ENCODE measurements at places on chromosomes 6 and 20.

- DNase-seq, result no peak
Measured at GRCh38 chr6:158895661-158896060, 76.5 kb upstream of the EZR start.

DNA sequence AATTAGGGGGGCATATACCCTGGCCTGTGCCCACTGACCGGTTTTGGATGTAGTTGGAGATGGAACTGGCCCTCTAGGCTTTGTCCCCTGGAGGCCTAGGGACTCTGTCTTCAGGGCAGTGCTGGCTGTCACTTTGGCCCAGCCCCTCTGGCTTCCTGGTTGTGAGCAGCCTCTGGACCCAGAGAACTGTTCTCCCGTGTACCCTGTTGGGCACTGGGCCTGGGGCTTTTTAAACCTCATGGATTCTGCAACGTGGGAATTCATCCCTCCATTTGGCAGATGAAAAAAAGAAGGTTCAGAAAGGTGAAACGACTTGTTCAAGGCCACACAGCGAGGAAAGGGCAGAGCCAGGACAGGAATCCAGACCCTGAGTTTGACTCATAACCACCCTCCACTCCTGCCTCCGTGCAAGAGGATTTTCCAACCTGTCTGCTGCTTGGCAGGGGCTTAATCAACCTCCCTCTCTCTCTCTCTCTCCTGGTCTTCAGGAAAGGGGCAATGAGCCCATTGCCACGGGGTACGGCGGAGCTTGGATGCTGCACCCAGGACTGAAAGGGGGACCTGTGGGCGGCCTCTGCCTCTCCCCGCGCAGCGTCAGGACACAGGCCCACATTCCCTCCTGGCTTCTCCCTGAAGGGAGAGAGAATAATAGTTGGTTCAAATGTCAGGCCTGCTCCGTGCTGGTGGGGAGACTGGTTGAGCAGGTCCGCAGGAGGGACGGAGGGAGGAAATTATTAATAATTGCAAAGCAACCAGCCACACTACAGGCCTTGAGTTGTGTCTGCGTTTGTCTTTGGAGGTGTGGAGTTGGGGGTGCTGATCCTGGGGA is 56.0 kb downstream of the CEBPB start:
- DNase-seq, result no peak

GRCh38 chr20:59751075-59751711 is 146.9 kb downstream of the PHACTR3 start:
- peak; percentile 70 for DNase-seq

- DNase-seq, result no peak
Measured at GRCh38 chr20:25984933-25985332, 288.3 kb upstream of the ZNF337 start.

DNA sequence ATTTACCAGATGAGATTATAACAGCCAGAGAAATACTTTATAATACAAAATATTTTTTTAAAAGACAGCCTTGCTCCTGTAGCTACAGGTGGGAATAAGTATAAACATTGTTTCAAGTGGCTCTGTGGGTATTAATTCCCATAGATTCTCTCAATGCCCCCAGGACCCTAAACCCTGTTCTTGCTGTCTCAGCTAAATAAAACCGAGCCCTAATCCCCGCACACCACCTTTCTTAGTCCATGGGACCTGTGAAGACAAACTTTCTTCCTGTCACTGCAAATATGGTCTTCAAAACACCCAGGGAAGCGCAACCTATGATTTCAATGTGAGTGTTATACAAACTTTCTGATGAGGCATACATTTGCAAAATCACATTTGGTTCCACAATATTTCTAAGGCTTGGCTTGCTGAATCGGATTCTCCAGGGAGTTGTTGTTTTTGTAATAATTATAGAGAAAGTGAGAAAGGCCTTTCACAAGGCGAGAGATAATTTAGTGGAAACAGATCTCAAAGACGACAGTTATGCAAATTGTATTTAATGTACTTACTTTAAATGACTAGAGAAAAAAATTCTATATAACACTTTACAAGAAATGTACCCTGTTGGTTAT is 11.1 kb downstream of the SMLR1 start:
- DNase-seq, result no peak

- DNase-seq, result no peak
Measured at GRCh38 chr6:150458579-150458978, 89.8 kb downstream of the IYD start.

DNA sequence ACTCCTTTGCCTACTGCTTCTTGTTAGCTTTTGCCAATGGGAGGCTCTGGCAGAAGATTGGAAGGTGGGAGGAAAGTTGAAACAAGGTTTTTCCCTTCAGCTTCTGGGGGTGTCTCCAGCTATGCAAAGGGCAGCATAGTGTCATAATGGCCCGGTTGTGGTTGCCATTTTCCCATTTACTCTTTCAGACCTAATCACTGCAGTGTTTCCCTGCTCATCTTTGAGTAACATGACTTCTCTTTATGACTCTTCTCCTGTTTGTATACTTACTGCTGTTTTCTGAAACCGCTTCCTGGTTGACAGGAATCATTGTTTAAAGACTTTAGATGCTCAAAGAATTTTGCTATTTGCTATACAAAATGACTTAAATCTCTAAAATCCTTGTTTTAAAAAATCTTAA is 19.9 kb downstream of the NRN1 start:
- DNase-seq, result no peak

DNA sequence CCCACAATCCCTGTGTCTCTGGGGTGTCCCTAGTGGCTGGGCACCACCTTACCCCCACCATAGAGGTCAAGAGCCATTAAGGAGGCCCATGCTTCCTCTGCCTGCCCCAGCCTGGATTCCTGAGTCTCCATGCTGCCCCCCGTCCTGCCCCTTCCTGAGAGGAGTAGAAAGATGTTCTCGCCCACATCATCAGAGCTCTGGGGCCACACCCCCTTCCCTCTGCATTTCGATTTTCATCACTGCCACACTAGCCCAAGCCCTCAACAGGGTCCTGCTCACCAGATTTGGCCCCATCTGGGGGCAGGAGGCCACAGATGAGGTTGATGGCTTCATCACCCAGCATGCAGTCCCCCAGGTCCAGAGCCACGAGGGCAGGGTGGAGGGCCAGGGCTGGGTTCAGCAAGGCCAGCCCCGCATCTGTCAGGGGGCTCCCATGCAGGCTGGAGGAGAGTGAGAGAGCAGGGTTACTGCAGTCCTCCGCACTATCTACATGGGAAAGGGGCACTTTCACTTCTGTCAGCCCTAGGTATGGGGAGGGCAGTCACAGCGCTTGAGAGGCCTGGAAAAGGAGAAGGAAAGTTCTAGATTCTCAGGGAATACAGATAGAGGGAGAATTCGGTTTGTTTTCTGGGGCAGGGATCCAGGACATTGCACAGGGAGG is 1.5 kb downstream of the LRRC73 start:
- DNase-seq, result no peak

DNA sequence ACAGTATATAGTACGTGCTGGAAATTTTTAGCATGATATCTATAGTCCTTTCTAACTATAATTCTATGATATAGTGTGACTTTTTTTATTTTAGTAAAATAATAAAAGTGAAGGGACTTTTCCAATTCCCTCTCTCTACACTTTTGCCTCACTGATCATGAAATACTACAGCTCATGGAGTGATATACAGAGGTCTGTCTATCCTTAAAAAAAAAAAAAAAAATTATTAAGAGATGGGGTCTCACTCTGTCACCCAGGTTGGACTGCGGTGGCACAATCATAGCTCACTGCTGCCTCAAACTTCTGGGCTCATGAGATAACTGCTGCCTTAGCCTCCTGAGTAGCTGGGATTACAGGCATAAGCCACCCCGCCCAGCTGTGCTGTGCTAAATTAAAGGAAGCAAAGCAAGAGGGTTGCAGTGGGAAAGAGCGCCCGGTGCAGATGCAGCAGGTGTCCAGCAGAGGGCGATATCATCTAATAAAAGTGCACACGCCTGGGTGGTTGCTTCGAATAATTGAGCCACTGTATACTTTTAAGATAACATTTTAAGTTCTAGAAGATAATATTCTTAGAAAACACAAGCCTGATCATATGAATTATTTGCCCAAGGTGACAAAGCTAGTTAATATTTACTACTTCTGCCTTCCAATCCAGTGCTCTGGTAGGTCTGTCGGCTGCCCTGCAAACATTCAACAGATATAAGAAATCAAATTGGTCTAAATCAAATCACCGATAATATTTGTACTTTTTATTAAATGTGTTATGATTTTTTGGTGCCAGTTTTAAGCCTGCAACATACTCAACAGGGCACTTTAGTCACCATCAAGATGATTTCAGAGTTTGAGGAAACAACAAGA is 94.9 kb upstream of the NT5E start:
- peak; percentile 50 for DNase-seq

DNA sequence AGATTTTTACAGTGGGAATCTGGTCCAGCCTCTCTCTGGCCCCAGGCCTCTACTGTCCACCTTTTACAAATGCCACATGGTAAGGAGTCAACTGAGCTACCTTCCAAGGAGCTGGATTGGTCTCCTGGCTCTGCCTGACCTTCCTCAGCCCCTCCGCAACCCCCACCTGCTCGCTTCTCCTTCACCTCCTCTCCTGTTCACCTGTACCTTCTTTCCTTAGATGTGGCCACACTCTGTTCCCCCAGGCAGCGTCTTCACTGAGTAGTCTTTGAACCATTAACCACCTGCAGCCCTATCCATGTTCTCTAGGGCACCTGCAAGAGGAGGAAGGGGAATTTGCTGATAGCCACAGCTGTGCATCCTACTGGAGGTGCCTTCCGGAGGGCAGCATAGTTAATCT is 55.3 kb upstream of the DDR1 start:
- DNase-seq, result no peak

GRCh38 chr6:75896526-75896925 is 147.5 kb downstream of the MYO6 start:
- DNase-seq, result no peak

GRCh38 chr6:148491638-148492251 is 149.1 kb downstream of the SASH1 start:
- no peak for DNase-seq

DNA sequence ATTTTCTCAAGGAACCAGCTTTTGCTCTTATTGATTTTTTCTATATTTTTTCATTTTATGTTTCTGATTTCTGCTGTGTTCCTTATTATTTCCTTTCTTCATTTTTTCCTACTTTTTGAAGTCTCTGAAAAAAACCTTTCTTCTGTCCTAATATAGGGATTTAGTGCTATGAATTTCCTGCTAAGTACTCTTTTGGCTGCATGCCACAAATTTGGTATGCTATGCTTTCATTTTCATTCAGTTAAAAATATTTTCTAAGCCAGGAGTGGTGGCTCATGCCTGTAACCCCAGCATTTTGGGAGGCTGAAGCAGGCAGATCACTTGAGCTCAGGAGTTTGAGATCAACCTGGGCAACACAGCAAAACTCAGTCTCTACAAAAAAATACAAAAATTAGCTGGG is 30.6 kb downstream of the SIRPD start:
- peak; percentile 44 for DNase-seq

DNA sequence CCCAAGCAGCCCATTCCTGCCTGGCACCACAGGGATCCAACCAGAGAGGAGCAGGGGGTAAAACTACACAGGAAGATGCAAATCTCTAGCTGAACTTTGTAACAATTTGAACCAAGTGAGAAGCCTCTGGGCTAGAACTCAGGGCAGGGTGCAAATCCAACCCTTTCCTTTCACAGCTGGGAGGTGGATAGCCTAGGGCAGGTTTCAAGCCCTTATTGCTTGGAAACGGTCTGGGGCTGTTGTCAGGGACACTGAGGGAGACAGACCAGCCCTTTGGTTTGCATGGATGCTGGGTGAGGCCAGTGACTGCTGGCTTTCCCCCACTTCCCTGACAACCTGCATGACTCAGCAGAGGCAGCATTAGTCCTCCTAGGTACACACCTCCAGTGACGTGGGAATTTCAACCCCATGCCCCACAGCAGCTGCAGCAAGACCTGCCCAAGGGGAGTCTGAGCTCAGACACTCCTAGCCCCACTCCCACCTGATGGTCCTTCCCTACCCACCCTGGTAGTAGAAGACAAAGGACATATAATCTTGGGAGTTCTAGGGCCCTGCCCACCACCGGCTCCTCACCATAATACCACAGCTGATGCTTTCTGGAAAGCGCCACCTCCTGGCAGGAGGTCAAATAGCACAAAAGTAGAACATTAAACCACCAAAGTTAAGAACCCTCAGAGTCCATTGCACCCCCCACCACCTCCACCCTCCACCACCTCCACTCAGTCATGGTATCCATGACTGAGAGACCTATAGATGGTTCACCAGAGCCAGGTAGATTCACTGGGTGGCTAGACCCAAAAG is 797.7 kb upstream of the MAN1A1 start:
- no peak for DNase-seq

- DNase-seq, result no peak
Measured at GRCh38 chr6:131948692-131949619, 2.2 kb downstream of the CCN2 start.

- DNase-seq, result no peak
Measured at GRCh38 chr6:99236010-99236409, 113.5 kb downstream of the FAXC start.

- no peak for DNase-seq
Measured at GRCh38 chr20:10216146-10216791, 2.4 kb upstream of the SNAP25 start.

DNA sequence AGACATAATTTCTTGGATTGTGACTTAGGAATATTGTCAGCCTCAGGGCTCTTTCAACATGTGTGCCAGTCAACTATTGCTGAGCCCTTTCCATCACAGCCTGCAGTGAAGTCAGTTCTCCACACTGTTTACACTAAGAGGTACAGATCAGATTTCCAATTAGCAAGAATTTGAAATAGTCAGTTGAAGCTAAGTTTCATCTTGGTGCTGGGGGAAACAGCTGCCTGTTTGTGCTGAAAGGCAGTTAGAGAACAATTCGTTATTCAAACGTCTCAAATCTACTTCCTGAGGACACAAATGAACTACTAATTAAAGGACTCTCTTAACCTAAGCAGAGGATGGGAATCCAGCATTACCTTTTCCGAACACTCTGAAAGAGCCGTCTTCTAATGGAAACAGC is 25.9 kb downstream of the ADGRF1 start:
- DNase-seq, result no peak

DNA sequence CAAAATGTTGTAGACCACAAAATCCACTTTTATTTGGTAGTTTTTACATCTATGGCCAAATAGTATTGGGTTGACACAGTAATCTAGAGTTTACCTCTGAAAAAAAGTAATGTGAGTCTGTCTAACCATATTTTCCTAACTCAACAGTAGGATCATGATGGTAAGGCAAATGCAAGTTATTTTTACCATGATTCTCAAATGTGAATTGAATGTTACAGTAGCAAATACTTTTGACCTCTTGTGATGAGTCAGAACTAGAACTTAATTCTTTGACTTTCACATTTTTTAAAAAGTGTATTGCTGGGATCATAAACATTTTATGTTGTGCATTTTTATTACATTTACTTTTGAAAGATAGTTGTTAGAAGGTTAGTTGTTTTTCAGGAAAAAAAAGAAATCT is 22.0 kb downstream of the RNF146 start:
- DNase-seq, result no peak

- no peak for DNase-seq
Measured at GRCh38 chr6:115365783-115366182, 694.9 kb downstream of the FRK start.

DNA sequence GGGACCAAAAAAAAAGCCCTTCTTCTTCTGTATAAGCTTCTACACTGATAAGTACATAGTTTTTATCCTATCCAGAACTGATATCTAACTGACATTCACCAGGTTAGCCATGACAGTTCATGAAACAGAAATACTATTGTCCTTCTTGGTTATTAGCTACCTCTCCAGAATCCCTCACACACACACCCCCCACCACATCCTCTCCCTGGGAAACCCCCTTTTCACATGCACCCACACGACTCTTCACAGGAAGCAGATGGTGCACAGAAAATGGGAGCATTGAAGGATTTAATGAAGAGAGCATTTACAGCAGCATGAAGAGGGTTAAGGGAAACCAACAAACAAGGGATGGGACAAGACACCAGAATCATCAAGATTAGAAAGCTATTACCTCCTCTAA is 88.9 kb downstream of the FHL5 start:
- DNase-seq, result no peak

GRCh38 chr6:10453596-10453995 is 38.7 kb upstream of the TFAP2A start:
- DNase-seq, result no peak
